ENCODE measurements at places on chromosomes 1 and 21.

- no peak for DNase-seq
These were observed 37.0 kb upstream of the COL6A1 start for GRCh38 chr21:45944601-45945000.

DNA sequence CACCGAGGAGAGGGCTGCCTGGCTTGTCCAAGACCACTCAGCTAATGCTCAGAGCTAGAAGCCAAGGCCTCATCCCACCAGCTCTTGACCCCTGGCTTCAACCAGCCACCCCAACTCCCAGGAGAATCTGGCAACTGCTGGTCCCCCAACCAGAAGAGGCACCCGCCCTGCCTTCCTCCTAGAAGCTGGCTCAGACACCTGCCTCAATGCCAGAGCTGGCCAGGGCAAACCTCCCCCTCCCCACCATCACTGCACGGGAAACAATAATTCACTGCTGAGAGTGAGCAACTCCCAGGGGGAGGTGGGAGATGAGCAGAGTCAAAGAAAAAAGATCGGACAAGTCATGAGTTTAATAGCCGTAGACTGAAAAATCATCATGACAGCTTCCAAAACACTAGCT is 3.3 kb downstream of the CHD5 start:
- no peak for DNase-seq

GRCh38 chr1:48000883-48001282 is 3.7 kb upstream of the TRABD2B start:
- no peak for DNase-seq

- no peak for DNase-seq
These were observed 355.9 kb upstream of the ADGRL4 start for GRCh38 chr1:79362470-79362869.

DNA sequence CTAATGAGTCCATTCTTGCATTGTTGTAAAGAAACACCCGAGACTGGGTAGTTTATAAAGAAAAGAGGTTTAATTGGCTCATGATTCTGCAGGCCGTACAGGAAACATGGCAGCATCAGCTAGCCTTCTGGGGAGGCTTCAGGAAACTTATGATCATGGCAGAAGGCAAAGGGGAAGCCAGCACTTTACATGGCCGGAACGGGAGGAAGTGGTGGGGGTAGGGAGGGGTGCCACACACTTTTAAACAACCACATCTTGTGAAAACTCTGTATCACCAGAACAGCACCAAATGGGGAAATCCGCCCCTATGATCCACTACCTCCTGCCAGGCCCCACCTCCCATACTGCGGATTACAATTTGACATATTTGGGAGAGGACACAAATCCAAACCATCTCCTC is 43.9 kb downstream of the NOS1AP start:
- no peak for DNase-seq

DNA sequence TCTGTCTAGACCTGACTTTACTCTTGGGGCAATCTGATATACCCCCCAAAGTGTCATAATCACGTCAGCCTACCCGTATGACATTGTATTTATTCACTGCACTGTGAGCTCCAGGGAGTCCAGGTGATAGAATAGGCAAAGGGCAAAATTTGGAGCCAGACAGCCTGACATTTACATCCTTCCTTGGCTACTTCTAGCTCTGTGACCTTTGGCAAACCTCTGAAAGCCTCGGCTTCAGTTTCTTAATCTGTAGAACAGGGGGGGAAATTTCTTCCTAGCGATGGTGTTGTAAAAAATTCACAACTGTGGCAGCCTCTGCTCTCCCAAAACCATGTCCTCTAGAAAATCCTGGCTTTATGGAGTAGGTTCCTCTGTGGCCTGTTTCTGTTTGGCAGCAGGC is 240.9 kb downstream of the KIF26B start:
- DNase-seq: no peak

DNA sequence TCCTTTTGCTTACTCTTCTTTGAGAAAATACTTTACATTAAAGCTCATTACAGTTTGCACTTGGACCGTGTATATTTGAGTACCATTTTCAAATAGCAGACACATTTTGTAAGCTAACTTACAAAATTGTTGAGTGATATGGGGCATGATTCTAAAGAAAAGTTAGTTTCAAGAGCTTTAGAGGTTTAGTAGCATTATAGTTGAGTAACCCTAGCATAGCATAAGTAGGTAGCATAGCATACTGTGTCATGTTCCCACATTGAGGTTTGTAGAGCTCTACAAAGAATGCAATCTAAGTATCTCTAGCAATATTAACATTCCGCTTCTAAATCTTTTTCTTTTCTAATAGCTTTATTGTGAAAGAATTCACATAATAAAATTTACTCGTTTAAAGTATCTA is 92.0 kb downstream of the ITSN1 start:
- no peak for DNase-seq

DNA sequence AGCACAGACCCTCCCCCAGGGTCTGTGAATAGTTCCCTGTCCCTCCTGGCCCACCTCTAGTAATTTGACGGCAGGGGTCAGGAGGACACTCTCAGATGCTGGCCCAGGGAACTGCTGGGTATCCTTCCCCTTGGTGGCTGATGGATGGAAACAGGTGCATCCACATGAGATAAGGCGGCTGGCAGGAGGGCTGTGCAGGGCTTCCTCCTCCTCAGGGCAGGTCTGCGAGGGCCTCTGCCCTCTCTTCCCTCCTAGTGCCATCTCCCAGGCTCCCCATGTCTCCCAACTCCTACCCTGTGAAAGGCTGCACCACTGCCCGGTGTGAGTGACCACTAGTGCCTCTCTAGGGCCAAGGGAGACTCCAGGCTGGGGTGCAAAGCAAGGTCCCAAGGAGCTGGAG is 123.9 kb downstream of the GLIS1 start:
- no peak for DNase-seq

DNA sequence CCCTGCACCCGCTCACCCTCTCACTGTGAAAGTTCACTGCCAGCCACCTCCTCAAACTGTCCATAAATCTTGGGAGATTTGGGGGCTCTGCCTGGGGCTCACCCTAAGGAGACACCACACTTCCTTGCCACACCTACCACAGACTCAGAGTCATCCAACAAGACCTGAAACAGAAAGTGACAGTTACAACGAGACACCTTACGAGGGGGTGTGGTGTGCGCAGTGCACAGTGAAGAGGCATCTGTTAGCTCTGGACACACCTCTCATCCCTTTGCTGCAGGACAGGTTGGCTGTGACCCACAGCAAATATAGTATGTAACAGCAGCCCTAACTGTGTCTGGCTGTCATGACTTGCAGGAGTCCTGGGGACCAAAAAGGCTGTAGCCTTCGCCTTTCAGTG is 190.2 kb downstream of the NR5A2 start:
- DNase-seq: no peak

DNA sequence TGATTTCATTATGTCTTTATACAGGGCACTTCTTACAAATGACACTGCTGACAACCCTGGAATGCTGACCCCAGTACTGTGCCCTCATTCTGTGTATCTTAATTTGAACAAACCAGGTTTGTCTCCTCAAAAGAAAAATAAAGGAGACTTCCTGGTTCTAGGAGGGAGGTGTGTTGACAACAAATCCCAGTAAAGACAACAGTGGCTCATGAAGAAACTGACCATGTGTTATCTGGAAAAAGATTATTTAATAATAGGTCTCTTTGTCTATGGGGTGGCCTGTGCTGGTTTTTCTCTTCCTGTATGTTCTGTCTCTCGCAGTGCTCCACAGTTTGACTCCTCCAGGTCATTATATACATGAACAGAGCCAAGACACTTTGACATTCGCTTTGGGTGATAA is 454.6 kb downstream of the LMO4 start:
- DNase-seq: no peak

GRCh38 chr1:177973585-177973984 is 3.7 kb upstream of the SEC16B start:
- no peak for DNase-seq

DNA sequence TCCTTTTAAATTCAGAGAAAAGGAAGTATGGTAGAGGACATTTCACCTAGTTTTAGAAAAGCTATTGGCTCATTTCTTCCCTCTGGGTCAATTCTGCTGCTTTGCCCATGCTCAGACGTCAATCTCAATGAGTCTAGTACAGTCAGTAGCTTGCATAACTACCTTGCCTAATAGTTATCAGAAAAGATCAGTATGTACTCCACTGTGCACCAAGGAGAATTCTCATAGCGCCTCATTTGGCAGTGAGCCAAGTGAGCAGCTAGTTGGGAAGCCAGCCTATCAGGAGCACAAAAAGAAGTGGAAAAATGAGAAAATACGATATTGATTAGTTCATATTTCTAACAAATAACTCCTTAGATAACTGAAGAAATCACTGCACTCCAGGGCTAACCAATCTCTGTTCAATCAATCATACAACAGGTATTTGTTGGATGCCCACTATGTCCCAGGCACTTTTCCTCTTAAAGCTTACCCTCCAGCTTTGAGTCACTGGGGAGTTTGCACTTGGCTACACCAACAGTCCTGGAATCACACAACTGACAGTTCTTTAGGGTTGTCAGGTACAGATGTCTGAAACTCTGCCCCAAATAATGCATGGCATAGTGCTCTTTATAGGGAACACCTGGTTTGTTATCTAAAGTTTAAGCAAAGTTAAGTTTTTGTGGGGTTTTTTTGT is 50.2 kb downstream of the PRDX6 start:
- no peak for DNase-seq

DNA sequence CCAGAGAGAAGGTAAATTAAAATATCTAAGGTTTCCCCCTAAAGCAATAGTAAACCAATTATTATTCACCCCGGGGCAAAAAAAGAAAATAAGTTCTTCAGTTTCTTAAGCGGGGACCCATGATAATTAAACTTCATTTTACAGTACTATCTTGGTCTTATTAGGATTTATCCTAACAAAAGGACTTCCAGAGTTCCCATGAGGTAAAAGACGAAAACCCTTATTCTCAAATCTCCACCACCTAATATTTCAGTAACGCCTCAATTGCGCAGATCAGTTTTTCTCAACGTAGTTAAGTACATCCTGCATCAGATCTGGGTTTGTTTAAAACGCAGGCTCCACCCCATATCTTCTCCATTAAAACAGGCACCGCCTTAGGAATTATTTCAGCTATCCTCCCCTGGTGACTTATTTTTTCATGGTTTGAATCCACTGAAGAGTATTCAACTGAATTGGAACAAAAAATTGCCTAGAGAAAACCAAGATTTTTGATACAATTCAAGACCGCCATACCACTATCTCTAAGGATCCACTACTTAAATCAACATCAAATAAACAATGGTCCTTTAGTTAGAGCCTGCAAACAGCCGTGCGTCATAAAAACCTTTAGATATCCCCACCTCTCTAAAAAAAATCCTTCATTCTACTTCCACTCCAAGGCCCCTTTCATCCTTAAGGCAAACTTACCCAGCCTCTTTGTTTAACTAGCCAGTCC is 1.7 kb downstream of the MCL1 start:
- DNase-seq: no peak

- DNase-seq: no peak
These were observed 1.7 kb upstream of the SHE start for GRCh38 chr1:154503898-154504297.

GRCh38 chr1:183645531-183645930 is 7.6 kb downstream of the APOBEC4 start:
- no peak for DNase-seq

DNA sequence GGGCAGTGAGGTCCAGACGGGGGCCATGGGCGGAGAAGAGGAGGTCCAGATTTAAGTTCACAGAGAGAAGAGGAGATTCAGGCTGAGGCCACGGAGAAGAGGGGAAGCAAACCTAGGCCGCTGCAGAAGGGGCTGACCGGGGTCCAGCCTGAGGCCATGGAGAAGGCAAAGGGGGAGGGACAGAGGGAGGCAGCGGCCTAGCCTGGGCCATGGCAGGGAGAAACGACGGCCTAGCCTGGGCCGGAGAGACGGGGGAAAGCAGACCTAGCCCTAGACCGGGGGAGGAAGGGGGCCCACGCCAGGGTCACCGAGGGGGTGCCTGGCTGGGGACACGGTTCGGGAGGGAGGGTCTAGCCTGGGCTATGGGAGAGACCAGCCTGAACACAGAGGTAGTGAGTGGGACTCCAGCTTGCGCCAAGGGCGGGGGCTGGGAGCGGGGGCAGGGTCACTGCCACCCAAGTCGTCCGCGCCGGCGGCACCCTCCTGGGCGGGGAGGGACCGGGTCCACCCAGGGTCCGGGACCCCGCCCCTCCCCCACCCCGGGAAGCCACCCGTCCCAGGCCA is 459 bp downstream of the CAPZB start:
- no peak for DNase-seq

GRCh38 chr1:247681288-247681897 is 1.9 kb upstream of the OR13G1 start:
- peak; percentile 0 for DNase-seq

- no peak for DNase-seq
These were observed 418.6 kb downstream of the MRPL39 start for GRCh38 chr21:25188677-25189079.

DNA sequence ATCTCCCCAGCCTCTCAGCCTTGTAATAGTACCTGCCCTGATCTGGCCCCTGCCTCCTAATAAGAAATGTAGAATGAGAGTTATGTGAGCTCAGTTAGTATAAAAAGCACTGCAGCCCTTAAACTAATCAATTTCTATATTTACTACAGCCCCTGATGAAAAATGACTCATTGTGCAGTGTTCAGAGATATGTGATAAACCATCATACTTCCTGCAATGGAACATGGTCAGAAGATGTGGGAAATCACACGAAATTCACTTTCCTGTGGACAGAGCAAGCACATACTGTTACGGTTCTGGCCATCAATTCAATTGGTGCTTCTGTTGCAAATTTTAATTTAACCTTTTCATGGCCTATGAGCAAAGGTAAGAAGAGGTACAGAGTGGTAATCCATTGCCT is 176.8 kb upstream of the PDE4B start:
- DNase-seq: no peak

DNA sequence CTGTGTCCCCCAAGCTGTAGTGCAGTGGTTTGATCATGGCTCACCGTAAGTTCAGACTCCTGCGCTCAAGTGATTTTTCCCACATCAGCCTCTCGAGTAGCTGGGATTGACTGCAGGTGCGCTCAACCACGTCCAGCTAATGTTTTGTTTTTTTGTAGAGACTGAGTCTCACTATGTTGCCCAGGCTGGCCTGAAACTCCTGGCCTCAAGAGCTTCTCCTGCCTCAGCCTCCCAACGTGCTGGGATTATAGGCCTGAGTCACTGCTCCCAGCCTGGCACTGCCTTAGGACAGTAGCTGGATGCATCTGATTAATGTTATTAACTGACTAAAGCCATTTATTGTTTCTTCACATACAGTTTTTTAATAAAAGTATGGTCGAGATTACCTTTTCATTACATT is 40.2 kb downstream of the RNF11 start:
- DNase-seq: no peak
